ENCODE measurements at places on chromosomes 12 and 14. TPM values are rescaled to one million over a fixed set of nuclear protein-coding genes. Genes with fewer than 3 reads are reported as not detected.
A peak's percentile ranks its signal among the peaks of the same experiment; 100 is the strongest.

GRCh38 chr12:124491310-124491709 lies 76.1 kb downstream of the NCOR2 start:
- no peak for DNase-seq

DNA sequence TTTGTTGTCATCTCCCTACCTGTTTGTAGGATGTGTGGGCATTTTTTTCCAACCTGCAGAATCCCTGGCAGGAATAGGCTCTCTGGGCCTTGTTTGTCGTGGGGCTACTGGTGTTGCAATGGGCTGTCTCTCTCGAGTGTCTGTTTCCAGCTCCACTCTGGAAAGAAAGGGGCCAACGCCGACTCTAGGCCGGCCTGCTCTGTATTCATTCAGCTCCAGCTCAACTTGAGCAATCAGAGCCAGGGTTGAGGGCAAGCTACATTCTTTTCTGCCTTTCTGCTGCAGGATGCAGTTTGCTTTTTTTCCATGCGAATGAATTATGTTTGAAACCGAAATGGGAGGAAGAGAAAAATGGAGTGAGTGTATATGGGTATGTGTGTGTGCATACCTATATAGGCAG lies 2.3 kb downstream of the JDP2 start:
- peak; percentile 21 for DNase-seq

The EID3 gene
- 1.2 TPM for total RNA-seq

The KCNH3 gene
- 0.26 TPM for total RNA-seq

GRCh38 chr12:31477687-31478086 lies 113.2 kb downstream of the DENND5B start:
- no peak for DNase-seq

DNA sequence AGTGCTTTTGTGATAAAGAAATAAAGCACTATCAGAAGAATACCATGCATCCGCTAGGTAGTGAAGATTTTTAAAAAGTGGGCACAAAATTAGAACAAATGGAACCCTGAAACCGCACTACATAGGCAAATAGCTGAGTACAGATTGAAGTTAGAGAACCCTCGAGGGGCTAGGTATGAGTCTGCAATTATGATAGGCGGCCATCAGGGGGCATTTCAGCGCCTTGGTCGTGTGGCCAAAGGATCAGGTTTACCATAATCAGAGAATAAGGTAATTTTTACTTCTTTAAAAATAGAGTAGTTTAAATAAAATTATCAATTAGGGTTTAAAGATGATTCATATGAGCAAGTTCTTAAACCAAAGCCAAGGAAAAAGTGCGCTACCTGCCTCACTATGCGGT lies 129.8 kb downstream of the TMX1 start:
- no peak for DNase-seq
